ENCODE measurements at places on chromosomes 6 and 20. TPM values are rescaled to one million over a fixed set of nuclear protein-coding genes. Genes with fewer than 3 reads are reported as not detected.

The REV3L gene
- total RNA-seq: 7.1 TPM

The SNAI1 gene
- 12.8 TPM for total RNA-seq

The SMAP1 gene
- 17.0 TPM for total RNA-seq

The TINAG gene
- not detected for total RNA-seq

The DPPA5 gene
- not detected for total RNA-seq

The C6orf163 gene
- total RNA-seq: 0.44 TPM

The PSORS1C2 gene
- total RNA-seq: not detected

The GHRH gene
- not detected for total RNA-seq

The CDSN gene
- not detected for total RNA-seq

The HSPA12B gene
- total RNA-seq: 0.59 TPM

The AVP gene
- total RNA-seq: not detected

The FNDC1 gene
- total RNA-seq: not detected

The CLVS2 gene
- 0.08 TPM for total RNA-seq
